Activated naive CD4-positive, alpha-beta T cell treated with anti-CD3 and anti-CD28 coated beads, Interleukin-2, amount 50 U/mL, for 72 hours (primary cell): ENCODE measurements at places on chromosomes 5 and 9. TPM values are rescaled to one million over a fixed set of nuclear protein-coding genes. Genes with fewer than 3 reads are reported as not detected.

DNA sequence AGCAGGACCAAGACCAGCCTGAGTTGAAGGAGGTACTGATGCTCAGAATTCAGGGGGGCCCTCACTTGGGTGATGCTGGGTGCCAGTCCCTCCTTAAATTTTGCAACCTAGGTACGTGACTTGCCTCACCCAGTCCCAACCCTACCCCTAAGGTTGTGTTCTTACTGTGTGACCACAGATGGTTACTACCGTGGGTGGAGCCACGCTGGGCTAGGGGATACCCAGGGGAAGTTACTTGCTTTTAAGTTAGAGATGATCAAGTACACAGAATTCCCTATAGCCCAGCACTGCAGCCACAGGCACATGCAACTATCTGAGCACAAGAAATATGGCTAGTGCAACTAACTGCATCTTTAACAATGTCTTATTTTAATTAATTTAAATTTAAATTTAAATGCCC is 32.9 kb downstream of the NXNL2 start:
- no peak for DNase-seq

DNA sequence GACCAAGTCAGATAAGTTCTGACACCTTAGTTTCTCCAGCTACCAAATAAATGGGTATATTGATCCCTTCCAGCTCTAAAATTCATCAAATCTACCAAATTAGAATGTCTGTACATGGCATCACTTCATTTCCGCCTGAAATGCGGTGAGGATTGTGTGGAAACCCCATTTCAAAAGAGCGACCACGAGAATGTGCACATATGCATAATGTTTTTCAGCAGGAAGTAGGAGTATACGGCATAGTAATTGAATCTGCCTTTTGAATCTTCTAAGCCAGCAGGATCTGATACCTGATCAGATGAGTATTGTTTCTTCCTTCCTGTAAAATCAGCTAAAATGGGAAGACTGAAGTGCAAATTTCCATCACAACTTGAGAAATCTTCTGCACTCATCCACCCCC is 418.6 kb downstream of the TMEM38B start:
- no peak for DNase-seq

DNA sequence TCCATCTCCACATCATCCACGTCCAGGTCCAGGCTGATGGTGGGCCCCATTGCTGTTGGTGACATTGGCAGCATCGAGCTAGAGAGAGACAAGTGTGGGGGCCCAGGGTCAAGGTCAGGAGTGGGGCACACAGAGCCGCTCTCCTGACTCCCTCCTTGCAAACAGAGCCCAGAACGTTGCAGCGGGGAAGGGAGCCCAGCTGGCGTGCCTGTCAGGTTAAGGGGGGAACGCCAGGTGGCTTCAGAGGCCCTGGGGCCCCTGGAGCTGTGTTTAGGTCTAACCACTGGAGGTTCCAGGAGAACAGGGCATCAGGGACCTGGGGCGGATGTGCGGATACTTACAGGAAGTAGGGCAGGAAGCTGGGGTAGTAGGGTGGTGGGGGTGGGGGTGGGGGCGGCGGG is 7.5 kb downstream of the RNF44 start:
- no peak for DNase-seq

GRCh38 chr9:115604831-115605483 is 487.0 kb upstream of the TNC start:
- no peak for DNase-seq

GRCh38 chr5:104967806-104968410 is 1405.3 kb upstream of the NUDT12 start:
- DNase-seq = no peak

DNA sequence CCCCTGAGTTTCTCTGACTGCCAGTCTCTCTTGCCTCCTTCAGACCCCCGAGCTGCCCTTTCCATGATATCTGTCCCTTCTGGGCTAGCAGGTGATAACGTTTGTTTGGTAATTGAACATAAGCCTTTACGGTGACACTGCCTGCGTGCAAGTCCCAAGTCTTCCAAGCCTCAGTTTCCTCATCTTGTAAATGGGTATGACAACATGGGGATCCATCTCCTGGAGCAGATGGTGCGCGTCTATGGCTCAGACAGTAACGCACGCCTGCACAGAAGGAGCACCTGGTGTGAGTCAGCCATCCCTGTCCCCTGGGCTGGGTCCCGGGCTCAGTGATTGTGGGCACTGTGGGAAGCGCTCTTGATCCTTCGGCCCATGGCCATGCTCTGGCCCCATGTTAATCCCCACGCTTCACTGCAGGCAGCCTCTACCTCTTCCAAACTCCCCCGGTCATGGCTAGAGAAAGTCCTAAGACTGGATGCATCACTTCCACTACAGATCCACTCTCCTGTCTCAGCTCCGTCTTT is 85.8 kb downstream of the DAP start:
- DNase-seq = peak; percentile 31

Gene CDX1
- total RNA-seq = not detected

DNA sequence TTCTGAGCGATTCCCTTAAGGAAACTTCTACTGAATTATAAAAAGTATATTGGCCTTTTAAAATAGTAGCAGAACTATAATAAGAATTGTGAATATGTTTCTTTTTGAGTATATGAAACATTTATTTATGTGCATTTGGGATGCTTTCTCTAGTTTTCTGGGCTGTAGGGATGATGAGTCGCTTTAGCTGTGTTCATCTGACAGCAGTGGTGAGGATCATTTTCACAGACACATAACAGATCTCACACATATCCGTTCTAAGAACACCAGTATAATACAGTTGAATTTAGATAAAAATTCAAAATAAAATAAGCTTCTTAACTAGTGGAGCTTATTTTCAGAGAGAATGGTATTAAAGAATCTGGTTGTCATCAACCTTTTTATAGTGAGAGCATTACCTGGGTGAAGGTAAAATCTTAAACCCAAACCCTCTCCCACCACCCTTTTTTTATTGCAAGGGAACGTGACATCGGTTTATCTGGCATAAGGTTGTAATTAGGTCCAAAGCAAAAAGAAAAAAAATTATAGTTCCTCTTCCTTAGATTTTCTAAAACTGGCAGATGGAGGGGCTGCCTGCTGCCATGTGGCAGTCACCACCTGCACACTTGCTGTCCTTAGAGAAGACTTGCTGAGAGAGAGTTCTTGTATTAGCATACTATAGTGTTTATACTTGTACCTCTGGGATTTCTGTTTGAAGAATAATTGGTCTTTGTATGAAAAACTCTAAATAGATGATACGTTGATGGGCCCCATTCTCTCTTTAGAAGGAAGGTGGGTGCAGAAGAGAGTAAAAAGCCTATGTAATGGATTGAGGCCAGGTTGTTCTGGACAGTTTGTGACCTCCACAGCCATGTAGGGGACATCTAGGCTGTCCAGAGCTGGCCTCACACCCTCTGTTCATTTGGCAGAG is 86.8 kb downstream of the CAMK4 start:
- DNase-seq = no peak

DNA sequence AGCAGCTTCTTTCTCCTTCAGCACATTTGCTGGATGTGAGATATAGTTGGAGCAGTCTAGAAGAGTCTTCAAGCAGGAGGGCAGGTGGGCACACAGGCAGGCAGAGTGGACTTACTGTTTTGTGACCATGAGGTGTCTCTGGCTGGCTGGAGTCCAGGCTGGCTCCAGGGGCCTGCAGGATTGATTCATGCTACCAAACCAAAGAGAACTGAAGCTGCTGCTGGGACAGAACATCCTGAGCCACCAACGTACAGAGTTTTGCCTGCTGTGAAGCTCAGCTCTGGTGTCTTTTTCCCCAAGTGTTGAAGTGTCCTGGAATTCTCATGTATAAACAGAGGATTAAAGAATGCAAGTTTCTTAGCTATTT is 45.7 kb downstream of the CYSTM1 start:
- no peak for DNase-seq

DNA sequence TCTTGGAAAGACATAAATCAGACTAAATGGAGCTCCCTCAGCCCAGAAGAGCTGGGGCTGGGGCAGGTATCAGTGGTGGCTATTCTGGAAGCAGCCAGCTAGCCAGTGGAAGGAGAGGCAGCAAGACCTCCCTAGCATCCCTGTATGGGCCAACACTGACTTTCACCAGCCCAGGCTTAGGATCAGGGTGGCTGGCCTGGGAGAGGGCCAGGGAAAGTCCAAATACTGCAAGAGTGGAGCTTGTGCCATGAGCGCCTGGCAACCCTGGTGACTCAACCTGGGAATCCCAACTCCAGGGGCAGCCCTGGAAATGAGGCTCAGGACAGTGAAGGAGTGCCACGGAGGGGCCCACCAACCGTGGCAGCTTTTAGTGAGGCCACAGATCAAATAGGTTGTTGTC is 7.6 kb upstream of the IRF1 start:
- no peak for DNase-seq

Gene F12
- total RNA-seq = 9.8 TPM

GRCh38 chr9:88164850-88165249 is 26.6 kb upstream of the SPATA31C2 start:
- DNase-seq = no peak

Gene VAV2
- 9.1 TPM for total RNA-seq
